ENCODE measurements at places on chromosomes 3 and 15.

- DNase-seq = no peak
Measured at GRCh38 chr3:173275740-173276139, 121.8 kb upstream of the NLGN1 start.

DNA sequence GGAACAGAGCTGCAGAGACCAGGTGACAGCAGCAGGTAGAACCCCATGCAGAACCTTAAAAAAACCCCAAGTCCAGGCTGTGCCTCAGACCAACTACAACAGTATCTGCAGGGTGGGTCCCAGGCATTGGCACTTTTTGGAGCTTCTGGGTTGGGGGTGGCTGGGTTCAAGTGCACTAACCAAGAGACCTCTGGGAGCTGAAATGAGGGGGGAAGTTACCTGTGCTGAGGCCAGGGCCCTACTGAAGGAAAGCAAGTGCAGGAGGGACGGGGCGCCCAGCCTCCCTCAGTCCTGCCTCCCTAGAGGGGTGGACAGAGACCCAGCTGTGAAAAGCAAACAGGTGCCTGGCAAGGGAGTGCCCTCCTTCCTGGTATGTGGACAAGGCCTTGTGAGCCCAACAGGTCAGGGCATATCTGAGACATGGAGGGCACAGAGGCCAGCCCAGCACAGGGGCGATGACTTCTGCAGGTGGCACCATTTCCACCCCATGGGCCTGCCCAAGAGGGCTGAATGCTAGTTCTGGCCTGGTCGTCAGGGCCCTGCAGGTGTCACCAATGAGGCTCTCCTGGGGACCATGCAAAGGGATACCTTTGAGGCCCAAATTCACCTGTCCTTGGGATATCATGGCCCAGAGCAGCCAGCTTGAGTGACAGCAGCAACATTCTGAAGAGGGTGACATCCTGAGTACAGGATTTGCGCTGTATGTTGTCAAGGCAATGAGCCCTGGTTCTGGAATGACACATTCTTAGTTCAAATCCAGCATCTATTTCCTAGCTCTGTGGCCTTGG lies 18.7 kb downstream of the CTSH start:
- no peak for DNase-seq

DNA sequence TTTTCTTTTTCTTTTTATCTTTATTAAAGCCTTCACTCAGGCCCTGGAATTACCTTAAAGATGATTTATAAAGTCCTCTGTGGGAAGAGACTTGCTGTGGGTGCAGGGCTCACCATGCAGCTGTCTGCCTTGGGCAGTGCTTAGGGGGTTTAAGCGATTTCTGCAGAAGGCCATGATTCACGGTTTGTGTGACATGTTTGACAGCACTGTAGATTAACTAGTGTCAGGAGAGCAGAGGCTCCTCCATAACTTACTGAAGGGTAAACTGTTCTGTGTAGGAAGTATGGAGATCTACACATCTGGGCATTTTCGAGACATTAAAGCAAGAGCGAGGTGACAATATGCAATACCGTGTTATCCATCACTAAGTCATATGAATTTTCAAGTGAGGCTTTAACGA lies 137.7 kb downstream of the LRIG1 start:
- DNase-seq = peak; percentile 65

DNA sequence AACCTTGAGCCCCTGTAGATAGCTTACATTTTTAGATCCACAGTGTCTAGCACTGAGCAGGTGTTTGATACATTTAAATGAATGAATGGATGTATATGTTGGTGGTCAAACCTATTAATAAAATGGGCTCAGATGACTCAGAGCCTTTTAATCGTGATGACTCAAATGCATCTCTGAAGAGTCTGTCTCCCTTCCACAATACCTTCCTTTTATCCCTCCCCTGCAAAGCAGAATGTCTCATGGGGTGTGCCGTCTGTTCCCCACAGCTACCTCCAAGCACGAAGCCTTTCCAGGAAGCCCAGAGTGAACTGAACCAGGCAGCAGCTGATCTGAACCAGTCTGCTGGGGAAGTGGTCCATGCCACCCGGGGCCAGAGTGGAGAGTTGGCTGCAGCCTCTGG lies 303.5 kb upstream of the TPM1 start:
- DNase-seq = no peak

DNA sequence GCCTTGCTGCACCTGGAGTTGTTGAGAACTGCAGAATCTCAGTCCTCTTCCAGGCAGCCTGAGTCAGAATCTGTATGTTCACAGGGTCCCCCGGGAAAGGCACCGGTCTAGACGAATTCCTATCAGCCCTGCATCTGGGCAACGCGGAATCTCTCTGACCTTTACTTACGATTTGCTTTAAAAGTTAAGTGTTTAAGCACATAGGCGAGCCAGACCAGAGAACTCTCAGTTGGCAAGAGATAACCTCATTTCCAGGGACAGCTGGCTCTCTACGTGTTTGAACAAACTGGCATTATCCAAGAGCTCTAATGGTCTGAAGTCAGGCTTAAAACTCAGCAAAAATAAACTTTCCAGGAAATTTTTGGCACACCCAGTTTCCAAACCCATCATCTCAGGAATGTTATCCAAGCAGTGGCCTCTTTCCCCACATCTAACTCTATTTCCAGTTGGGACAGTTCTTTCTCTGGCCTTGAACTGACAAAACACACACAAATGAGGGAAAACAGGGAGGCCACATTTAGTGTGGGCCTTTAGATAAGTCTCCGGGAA lies 53.4 kb downstream of the HES1 start:
- DNase-seq = no peak

GRCh38 chr3:129314386-129315222 lies 35.9 kb downstream of the HMCES start:
- DNase-seq = no peak

DNA sequence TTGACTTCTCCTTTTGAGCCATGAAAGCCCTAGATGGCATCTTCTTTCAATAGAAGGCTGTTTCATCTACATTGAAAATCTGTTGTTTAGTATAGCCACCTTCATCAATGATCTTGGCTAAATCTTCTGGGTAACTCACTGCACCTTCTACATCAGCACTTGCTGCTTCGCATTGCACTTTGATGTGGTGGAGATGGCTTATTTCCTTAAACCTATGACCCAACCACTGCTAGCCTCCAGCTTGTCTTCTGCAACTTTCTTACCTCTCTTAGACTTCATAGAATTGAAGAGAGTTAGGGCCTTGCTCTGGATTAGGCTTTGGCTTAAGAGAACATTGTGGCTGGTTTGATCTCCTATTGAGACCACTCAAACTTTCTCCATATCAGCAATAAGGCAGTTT lies 189.8 kb downstream of the PLCL2 start:
- DNase-seq = no peak

DNA sequence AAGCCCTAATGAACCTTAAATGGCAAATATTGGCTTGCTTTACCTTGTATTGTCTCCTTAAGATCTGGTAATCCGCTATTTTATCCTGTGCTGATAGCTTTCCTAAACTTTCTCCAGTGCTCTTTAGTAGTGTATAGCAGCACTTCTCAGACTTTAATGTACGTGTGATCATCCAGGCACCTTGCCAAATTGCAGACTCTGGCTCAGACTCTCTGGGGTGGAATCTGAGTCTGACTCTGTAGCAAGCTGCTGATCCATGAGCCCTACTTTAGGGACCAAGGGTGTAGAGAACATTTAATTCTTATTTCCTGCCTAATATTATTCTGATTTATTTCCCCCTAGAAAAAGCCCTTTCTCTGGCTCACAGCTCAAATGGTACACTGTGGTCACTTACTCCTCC lies 518.8 kb upstream of the ZNF385D start:
- DNase-seq = peak; percentile 68

DNA sequence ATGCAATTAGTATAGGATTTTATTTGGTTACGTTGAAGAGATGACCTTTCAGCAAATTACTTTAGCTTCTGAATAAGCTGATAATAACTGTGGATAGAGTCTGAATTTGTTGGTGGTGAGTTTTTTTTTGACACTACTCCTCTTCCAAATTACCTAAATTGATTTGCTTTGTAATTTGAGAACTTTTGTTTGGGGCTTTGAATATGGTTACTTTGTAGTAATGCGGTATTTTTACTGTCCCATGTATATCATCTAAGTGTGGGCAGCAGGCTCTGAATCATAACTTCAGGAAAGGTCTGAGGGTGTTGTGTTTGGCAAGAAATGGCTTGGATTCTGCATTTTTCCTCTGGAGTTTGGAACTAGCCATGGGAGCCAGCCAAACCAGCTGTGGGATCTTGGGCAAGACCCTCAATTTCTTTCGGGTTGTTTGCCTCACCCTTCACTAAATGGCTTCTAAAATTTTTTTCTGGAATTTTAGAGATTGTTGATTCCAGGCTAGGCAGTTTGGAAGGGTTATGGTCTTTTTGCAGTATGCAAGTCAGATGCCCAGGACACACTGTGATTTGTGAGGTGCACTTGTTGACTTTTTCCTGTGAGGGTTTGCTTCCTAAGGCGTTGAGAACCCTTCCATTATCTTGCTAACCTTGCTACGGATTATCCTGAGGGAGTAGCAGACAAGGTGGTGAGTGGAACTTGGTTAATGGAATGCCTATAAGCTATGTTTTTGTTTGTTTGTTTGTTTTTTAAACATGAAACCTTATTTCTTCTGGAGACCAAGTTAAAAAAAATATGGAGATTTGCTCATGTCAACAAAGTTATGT lies 10.4 kb downstream of the PTPRG start:
- no peak for DNase-seq

GRCh38 chr3:47882338-47882737 lies 79.4 kb downstream of the DHX30 start:
- DNase-seq = no peak

- no peak for DNase-seq
Measured at GRCh38 chr15:77346245-77347036, 73.5 kb downstream of the PEAK1 start.

DNA sequence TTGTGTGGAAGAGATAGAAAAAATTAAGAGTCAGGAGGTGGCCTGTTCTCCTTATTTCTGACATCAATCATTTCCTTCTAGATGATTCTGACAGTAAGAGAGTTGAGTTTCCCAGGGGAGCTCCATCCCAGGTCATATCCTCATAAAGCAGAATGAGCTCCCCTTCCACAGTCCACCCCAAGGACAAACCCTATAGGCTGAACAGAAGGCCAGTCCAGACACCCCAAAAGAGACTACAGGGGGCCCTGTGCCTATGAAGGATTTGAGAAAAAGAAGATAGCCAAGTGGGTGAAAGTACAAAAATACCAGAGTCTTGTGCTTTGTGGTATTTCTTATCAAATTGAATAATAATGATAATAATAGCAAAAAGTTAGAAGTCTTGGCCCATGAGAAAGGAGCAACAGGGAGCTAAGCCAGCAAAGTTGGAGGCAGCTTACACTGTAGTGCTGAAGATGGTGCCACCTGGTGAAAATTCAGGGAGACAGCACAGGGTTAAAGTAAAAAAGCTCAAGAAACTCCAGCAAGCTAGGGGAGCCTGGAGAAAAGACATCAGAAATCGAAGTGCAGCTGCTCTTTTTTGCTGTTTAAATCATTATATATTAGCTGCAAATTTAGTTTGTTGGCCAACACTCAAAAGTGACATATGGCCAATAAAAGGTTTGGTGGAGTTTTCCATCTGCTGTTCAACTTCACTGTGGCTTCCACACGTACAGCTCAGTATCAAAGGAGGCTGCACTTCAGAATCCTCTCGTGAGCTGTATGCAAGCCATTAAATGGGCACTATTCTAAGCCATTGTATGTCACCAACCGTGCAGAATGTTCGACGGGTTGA lies 35.8 kb upstream of the SLC24A5 start:
- no peak for DNase-seq

DNA sequence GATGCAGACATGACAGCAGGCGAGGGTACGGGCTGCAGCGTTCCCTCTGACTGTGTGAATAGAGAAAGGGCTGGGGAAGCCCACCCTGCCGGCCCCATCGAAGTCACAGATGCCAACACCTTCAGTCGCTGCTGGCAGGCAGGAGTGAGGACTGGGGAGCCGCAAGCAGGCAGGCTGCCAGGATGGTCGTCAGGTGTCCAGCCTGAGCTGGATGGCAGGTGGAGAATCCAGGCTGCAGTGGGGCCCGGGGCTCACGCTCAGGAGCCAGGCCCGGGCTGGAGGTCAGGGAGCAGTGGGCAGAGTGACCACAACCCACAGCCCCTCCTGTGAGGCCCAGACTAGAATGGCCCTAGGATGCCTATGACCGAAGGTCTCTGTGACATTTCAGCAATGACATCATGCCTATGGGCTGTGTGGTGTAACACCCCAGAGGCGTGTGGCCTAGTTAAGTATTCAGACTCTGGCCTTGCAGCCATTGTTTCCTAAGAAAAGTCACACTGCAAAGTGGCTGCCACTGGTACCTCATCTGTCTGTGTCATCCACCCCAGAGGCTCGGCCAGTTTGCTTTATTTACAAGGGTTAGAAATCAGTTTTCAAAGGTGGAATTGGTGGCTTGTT lies 15.7 kb downstream of the PRR23E start:
- DNase-seq = no peak

DNA sequence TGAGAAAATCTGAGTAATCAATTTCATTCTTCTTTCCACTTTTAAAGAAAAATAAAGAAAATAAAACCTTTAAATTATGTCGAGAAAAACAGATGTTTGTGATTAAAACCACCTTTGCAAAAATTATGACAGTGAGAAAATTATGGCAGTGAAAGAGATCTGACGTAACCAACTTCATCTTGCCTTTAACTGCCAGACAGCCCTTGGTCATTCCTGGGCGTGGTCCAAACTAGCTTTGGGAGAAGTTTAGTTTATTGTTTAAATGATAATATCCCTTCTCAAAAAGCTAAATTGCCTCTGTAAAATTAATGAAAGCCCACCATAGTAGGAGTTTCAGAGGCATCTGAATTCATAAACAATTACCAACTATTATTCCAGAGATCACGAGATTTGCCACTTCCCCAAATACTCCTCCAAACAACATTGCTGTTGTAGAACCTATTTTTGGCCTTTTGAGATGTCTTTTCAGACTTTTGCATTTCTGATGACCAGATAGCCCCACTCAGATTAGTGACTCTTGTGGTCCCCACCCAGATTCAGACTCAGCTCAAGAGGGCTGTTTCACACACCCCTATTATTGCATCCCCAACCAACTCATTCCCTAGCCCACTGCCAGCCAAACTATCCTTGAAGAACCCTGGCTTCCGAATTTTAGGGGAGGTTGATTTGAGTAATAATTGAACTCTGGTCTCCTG lies 664.4 kb upstream of the CBLB start:
- no peak for DNase-seq

DNA sequence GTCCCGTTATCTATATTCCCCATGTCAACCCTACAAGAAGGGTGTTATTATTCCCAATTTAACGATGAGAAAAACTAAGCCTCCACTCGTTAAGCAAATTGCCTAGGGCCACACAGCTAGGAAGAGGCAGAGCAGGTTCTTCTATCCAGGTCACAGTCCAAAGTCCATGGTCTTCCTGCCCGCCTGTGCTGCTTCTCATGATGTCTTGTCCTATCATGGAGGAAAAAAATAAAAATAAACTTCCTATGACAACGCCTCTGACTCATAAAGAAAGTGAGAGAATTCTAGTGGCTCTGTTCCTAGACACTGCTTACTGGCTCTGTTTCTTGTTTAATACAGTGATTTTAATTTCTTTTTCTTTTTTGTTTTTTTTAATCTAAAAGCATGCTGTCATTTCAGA lies 9.7 kb downstream of the COL8A1 start:
- no peak for DNase-seq

GRCh38 chr3:4512895-4513616 lies 19.9 kb downstream of the ITPR1 start:
- no peak for DNase-seq
